ENCODE measurements at places on chromosomes 3 and 15. TPM values are rescaled to one million over a fixed set of nuclear protein-coding genes. Genes with fewer than 3 reads are reported as not detected.

CHST13 gene
- total RNA-seq, result 1.1 TPM

GPR176 gene
- 3.8 TPM for total RNA-seq

GHRL gene
- total RNA-seq, result not detected

PLA2G4E gene
- total RNA-seq, result not detected

QRICH1 gene
- 47.9 TPM for total RNA-seq

ONECUT1 gene
- total RNA-seq, result not detected

KLF15 gene
- 93.6 TPM for total RNA-seq

AMT gene
- total RNA-seq, result 8.3 TPM

OXSR1 gene
- total RNA-seq, result 34.3 TPM

CHRNA7 gene
- total RNA-seq, result 0.44 TPM

GASK1A gene
- 3.6 TPM for total RNA-seq

SLC25A26 gene
- 28.6 TPM for total RNA-seq

HHATL gene
- 0.17 TPM for total RNA-seq

OSTN gene
- not detected for total RNA-seq

ZBED2 gene
- not detected for total RNA-seq

KLHL25 gene
- total RNA-seq, result 11.7 TPM

BCL2A1 gene
- 53.5 TPM for total RNA-seq

USP3 gene
- total RNA-seq, result 77.0 TPM

KBTBD8 gene
- total RNA-seq, result 0.65 TPM

PPP1R14D gene
- not detected for total RNA-seq

C3orf22 gene
- total RNA-seq, result not detected

SLC12A8 gene
- 0.66 TPM for total RNA-seq

ACAN gene
- total RNA-seq, result not detected

GOLGA6B gene
- total RNA-seq, result not detected
